ENCODE measurements at places on chromosomes 13 and 19.
A peak's percentile ranks its signal among the peaks of the same experiment; 100 is the strongest.

DNA sequence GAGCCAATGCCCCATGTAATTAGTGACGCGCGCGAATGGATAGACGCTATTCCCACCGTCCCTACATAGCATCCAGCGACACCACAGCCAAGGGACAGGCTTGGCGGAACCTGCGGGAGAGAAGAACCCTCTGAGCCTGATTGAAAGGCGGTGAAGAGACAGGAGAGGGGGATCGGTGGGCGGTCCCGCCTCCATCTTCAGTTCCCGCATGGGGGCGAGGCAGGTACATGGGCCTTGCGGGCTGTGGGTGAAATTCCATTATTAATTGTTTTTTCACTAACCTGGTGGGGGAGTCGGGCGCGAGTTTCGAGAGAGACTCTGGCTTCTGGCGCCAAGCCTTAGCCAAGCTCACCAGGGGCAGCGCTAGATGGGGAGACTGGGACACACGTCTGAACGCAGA lies 8.4 kb upstream of the TEX101 start:
- DNase-seq: no peak

- no peak for DNase-seq
These were observed 23.5 kb downstream of the NKPD1 start for GRCh38 chr19:45137179-45137761.

DNA sequence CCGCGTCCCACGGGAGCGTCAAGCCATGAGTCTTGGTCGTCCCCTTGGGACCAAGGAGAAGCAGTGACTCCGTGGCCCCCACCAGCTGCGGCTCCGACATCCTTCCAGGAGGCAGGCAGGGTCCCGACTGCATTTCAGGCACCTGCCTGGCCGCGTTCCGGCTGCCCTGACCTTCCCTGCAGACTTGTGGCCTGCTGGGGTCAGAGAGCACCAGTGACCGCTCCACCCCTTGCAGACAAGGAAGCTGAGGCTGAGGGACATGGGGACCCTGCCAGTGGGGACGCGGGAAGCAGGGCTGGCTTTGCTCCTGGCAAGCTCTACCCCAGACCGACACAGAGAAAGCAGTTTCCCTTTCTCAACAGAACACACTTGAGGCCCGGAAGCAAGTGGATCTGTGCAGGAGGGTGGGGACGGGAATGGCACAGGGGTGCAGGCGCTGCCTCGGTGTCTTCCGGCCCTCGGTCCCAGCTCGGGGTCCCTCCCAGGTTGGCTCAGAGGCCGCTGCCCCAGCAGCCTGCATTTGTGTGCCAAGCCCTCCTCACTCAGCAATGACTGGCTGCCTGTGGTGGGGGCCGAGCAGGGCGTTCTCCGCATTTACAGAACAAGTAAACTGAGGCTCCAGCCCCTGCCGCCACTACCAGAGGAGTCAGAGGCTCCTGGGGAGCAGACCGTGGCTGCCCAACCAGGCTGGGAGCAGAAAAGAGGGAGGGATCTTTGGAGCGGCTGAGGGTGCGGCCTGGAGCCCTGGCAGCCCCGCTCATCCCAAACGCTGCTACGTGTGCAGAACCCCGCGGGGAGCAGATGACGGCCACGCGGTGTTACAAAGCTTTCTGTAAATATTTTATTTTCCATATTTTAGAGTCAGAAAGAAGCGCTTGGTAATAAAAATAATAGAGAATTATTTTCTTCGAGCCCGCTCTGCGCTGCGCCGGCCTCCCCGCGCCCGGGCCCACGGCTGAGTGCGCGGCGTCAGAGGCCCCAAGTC lies 43.9 kb downstream of the GAS6 start:
- no peak for DNase-seq

DNA sequence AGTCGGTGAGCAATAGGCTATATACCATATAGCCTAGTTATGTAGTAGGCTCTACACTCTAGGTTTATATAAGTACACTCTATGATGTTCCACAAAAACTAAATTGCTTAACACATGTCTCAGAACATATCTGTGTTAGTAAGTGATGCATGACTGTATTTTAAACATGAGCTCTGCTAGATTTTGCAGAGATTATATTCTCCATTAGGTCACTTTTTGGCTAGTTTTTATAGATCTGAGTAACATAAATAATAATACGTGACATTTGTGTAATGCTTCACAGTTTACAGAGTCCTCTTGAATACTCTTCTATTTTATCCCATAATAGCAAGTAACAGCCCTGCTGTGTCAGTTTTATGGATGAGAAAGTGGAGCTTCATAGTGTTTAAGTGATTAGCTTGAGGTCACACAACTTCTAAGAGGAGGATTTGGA lies 47.8 kb downstream of the NDFIP2 start:
- no peak for DNase-seq

DNA sequence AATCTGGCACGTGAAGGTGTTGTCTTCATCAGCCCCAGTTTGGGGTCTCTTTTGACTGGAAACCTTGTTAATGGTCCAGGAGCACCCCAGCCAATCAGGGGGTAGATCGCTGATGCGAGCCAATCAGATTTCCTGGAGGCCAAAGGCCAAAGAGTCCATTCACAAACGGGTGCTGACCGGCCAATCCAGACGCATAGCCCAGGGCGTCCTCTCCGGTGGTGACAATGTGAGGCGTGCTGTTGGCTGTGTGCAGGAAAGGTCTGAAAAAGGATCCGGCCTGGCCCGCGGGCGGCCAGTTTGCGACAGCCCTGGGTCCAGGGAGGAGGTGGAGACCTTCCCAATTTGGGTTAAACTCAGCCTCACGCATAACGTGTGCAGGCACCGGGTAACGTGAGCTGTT lies 3.1 kb downstream of the MAST3 start:
- no peak for DNase-seq

DNA sequence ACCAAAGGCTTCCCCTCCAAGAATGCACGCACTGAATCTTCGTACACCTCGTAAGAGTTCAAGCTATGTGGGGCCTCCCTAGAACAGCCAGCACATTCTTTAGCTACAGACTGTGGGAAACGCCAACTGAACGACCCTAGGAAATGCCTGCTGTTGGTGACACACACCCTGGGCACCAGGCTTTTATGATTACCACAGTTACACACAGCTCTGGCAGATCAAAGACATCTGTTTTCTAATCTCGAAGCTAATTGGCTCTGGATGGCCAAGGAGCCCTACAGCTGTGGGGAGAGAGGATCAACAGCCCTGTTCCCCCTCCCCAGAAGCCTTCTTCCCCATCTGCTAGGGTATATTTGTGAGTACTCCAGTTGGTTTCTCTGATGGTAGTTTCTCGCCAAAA lies 123.0 kb downstream of the COL4A1 start:
- DNase-seq: no peak

GRCh38 chr19:18842166-18842565 lies 10.4 kb downstream of the UPF1 start:
- no peak for DNase-seq

DNA sequence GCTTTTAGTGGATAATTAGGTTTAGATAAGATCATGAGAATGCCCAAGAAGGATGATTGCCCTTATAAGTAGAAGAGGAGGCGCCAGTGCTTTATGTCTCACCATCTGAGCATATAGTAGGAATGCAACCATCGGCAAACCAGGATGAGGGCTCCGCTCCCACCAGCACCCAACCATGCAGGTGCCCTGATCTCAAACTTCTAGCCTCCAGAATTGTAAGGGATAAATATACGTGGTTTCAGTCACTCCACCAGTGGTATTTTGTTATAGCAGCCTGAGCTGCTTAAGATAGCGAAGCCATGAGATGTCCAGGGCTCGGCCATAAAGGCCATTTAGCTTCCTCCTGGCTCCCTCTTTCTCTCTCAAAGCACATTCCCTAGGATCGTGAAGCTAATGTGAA lies 413.9 kb downstream of the MZT1 start:
- no peak for DNase-seq

GRCh38 chr19:11435833-11436313 lies 438 bp downstream of the PRKCSH start:
- no peak for DNase-seq

DNA sequence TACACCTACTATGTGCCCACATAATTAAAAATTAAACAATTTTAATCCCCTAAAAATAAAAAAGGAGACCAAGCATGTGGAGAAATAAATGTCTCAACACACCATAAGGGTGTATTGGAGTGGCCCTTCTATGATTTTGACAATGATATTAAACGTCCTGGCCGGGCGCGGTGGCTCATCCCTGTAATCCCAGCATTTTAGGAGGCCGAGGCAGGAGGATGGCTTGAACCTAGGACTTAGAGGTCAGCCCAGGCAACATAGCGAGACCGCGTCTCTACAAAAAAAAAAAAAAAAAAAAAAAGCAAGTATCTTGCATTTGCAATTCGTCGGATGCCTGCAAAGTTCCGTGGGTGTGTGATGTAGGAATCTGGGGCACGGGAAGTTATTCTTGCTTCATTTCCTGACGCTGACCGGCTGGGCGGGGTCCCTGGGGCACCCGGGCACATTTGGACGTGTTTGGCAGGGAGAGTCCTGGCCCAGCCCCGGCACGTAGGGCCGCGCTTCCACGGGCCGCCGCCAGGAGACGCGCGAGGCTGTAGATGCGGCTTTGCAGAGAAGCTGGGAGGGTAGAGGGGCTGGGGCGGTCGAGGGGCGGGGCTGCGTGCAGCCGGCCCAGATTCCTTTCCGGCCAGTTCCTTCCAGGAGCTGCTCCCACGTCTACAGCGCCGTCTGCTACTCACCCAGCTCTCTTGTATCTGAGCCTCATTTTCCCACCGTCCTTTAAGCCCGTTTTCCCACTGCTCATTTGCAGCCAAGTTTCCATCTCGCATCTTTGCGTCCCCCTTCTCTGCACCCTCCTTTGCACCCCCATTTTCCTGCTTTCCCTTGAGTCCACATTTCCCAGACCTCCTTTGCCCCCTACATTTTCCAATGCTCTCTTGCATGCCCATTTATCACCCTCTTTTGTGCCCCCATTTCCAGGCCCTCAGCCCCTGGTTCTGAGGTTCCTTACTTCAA lies 2.2 kb upstream of the TSPAN16 start:
- peak; percentile 67 for DNase-seq

DNA sequence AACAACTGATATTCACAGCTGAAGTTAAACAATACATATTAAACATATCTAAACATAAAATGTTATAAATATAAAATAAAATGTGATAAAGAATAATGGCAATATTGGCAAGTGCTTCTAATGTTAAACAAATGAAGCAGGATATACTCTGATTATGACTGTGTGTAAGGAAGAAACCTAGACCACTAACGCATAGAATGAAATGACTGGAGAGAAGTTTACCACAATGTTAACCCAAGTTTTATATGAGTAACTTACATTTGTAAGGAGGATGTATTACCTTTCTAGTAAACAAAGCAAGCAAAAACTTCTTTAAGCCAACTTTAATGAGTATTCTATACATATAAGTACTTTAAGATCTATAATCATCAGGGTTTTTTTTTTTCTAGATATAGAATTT lies 43.0 kb downstream of the RB1 start:
- DNase-seq: no peak

GRCh38 chr13:108444448-108444847 lies 174.9 kb downstream of the TNFSF13B start:
- DNase-seq: no peak

GRCh38 chr13:34000955-34001354 lies 183.0 kb downstream of the RFC3 start:
- no peak for DNase-seq

- DNase-seq: no peak
These were observed 6.2 kb upstream of the ZNF497 start for GRCh38 chr19:58368561-58369360.

DNA sequence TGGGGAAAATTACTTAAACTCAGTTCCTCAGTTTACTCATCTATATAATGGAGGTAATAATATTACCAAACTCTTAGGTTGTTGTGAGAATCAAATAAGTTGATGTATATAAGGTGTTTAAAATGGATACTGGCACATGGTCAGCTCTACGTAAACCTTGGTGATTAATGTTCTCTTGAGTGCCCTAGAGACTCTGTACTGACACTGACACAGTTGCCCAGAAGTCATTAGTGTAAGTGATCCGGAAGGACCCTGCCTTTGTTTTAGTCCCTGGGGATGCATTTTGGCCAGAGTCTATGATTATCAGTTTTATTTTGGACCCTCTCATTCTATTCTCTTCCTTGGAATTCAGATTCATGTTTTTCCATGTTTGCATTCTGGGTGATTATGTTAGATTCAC lies 31.9 kb downstream of the CHST8 start:
- DNase-seq: no peak

DNA sequence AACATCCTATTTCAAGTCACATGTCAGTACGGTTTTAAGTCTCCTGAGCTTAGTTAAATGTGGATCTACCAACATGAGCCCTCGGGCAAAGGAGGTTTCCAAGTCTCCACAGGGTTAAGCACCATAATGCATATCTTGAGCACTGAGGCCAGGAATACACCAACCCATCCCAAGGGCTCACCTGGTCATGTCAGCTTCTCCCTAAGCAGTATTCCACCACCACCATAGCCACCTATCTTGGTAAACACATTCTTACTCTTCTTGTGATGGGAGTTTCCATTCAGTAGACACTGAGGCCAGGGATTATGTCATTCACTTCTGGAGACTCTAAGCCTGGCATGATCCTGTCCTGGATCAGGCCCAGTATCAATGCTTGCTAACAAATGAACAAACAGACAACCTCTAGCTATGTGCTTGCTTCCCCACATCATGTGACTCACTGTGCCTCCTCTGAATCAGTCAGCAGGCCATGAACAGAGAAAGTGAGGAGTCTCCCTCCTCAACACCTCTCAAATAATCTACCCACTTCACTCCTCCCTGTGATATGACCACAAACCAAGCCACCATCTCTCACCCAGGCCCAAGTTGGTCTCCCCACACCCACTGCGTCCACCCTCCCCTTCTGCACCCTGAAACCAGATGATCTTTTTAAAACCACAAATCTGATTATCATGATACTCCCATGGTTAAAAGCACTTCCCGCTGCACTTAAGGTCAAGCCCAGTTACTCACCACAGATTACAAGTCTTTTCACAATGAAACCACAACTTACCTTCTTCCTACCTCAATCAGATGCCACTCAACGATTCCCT lies 5.8 kb downstream of the PEG3 start:
- DNase-seq: no peak

GRCh38 chr13:73258406-73258805 lies 199.6 kb downstream of the KLF5 start:
- DNase-seq: no peak

DNA sequence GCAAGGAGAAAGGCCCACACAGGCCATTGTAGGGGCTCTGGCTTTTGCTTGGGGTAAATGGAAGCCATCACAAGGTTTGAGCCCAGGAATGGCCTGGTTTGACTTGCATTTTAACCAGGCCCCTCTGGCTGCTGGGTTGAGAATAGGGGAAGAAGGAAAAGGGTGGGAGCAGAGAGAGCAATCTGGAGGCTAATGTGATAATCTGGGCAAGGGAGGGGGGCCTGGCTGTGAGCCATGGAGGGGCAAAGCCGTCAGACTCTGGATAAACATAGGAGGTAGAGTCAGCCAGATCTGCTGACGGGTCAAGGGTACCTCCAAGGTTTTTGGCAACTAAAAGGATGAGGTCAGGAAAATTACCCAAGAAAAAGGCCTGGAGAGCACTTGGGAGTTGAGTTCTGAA lies 41.6 kb downstream of the RFX2 start:
- DNase-seq: no peak

- no peak for DNase-seq
These were observed 131.5 kb downstream of the RGCC start for GRCh38 chr13:41588899-41589298.

DNA sequence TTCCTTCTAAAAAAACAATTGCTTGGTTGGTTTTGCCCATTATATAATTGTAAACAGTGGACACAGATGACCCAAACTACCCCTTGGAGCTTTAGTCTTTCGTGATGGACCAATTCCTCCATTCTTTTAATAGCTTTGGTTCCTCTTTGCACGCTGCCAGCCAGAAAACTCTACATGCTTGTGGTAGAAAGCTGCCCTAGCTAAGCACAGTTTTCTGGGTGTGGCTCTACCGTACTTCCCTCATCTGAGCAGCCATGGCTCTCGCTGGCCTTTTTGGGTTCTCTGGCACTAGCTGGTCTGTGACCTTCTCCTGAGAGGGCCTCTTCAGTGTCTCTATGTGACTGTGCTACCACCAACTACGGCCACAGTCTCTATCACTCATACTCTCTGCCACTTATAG lies 29.9 kb upstream of the CEBPA start:
- DNase-seq: no peak
